ENCODE measurements at places on chromosomes 1 and 21.

DNA sequence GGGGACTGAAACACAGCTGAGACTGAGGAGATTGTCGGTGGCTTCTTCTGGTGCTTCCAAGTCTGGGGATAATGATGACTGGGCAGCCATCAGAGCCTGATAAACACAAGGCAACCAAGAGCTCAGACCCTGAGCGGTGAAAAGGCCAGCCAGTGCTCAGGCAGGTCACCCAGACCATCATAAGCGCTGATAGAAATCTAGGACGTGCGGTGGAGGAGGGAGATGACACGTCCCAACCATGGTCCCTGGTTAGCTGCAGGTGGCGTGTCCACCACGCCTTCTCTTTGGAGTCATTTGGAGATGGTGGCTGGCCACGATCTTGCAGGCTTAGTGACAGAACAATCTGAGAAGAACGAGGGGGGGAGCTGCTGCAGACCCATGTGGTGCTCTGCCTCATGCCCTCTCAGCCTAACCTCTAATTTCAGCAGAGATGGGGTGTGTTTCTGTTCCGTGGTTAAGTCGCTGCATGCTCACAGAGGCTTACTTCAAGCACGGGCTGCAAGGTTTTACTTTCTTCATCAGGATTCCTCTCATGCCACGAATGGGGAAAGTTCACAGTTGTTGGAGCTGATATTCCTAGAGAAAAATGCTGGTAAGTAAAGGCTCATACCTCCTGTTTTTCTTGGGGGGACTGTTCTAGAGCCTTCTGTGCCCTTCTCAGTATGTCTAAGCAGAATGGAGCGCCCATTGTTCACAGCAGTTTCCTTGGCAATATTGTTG lies 17.4 kb upstream of the IGSF5 start:
- no peak for DNase-seq

DNA sequence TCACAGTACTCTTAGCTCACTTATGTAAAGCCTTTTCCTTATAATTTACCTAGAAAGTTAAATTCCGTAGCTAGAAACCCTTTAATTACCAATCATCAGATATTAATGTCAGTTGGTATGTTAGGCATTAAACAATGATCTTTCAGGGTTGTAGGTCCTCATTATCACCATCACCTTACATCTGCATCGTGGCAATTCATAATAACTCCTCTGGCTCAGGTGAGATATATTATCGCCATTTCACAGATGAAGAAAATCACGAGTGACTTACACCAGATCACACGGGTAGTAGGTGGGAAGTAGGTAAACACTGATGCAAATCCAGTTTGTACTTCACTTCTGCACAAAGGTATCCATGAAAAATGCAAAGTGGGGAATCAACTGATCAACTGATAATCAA lies 639 bp downstream of the NUP133 start:
- DNase-seq = no peak

- DNase-seq = no peak
Measured at GRCh38 chr1:89594096-89594740, 38.7 kb upstream of the LRRC8C start.

DNA sequence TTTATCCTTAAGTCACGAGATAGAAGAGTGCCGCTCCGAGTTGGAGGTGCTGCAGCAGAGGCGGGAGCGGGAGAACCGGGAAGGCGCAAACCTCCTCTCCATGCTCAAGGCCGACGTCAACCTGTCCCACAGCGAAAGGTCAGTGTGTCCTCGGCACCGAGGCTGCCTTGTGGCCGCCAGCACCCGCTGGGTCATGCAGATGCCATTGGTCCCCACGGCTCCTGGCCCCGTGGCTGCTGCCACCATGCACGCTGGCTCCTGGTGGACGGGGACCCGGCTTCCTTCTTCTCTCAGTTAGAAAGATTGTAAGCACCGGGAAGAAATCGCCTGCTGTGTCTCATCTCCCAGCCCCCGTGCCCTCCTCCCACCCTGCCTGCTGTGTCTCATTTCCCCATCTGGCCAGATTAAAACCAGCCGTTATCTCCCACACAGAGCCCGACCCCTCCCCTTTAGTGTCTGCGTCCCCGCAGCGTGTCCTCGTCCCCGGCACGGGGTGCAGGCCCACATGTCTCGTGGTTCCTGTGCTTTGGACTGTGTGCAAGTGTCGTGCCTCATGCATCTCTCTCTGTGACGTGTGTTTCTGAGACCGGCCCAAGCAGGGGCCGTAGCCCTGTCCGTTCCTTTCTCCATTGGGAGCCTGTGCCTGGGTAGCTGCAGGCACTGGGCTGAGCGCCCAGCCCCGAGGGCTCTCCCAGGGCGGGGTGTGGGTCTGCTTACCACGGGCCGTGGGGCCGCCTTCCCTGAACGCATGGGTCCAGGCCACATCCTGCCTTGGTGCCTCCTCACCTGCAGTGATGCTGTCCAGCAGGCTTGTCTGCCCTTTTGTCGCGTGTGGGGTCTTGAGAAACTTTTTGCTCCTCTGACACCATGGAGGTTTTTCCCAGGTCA lies 62.1 kb downstream of the PCNT start:
- DNase-seq = peak; percentile 88

- DNase-seq = no peak
Measured at GRCh38 chr1:94883691-94884090, 43.2 kb downstream of the CNN3 start.

- DNase-seq = no peak
Measured at GRCh38 chr1:227397354-227397978, 79.2 kb upstream of the CDC42BPA start.

DNA sequence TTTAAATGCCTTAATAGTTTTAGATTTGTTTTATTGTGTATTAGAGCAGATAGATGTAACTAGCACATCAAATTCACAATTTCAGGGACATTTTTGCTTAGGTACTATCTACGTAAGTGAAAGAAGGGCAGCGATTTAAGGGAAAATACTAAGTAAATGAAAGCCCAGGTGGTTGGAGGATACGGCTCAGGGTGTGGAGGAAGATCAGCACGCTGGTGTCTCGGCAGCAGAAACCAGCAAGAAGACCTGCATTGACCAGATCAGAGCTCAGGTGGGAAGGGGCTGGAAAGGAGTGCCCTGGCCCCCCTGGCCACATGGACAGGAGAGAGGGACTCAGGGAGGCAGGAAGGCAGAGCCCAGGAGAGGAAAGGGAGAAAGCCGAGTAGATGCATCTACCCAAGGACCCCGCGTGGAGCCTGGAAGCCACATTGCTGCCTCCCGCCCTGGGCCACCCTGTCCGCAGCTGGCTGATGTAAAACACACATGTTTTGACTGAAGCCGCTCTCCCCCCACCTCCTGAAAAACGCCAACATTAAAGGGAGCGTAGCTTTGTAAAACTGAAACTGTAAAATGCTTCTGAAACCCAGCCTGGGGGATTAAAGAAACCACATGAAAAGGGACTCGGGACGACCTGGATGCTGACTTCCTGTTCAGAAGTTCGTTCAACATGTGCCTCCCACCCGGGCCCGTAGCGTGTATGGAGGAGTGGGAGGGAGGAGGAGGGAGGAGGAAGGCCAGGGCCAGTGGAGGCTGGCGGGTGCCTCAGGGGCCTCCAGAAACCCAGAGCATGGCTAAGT lies 72.6 kb upstream of the TARDBP start:
- DNase-seq = no peak

- DNase-seq = no peak
Measured at GRCh38 chr1:61807606-61808140, 65.4 kb downstream of the PATJ start.

DNA sequence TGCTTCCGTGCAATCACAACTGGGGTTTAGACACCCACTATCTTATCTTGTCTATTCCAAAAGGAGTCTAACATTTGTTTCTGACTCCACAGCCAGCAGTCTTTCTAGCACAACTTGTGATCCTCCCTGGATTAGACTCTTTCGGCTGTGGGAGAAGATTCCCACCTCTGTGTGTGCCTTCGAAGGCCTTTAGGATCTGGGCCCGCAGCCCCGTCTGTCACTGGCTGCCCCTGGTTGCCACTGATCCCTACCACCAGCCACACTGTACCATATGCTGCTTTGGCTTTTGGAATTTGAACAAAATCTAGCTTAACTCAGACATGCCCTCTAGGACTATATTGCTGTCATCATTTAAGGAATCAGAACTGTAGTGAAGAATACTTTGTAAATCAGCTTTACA lies 18.0 kb downstream of the NTPCR start:
- DNase-seq = no peak

DNA sequence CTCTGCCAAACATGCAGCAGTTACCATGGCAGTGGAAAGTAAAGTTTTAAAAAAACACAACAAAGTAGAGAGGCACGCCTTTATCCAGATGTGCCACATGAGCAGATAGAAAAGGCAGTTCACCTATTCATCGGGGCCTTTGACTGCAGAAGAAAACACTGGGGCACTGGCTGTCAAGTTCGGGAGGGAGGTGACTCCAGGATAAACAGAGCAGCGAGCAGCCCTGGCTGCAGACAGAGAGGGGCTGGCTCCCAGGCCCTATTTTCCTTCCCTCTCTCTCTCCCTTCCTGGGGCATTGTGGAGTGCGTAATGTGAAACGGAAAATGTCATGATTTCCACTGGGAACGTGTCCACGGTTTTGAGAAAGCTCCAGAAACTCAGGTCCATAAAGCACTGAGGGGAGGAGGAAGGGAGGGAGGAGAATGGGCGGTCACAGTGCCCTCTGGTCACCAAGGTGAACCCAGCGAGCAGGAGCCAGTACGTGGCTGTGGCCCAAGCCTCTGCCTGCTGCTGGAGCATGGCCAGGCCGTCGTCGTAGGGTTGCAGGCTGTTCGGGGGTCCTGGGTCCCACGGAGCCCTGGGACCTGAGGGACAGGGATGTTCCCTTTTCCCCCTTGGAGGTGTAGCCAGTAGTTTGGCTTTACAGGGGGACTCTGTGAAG lies 114.7 kb upstream of the IRF2BP2 start:
- DNase-seq = no peak

DNA sequence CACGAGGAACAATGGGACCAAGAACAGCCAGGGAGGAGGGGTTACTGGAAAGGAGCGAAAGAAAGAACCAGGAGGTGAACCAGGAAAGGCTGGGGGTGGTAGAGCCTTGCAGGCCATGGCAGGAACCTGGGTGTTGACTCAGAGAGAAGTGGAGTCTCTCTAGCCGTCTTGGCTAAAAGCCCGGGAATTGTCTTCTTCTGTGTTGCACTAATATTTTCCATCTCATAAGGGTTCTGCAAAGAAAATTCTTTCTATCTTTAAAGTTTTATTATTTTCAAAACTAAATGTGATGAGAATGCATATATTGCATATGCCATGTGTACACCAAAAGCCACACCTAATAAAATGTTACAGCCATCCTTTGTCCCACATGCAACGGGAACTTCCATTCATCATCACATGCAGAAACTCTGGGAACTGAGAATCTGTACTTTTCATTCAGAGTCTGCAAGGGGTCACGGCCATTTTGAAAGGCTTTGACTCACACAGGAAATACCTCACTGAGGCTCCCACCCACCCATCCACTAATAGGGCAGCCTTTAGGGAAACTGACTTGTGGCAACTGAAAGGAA lies 38.0 kb downstream of the ERG start:
- no peak for DNase-seq

GRCh38 chr1:43348809-43349593 lies 9.8 kb upstream of the CDC20 start:
- no peak for DNase-seq

- no peak for DNase-seq
Measured at GRCh38 chr1:211932933-211933254, 102.3 kb upstream of the LPGAT1 start.

GRCh38 chr21:29640080-29640508 lies 299.7 kb downstream of the GRIK1 start:
- DNase-seq = no peak

DNA sequence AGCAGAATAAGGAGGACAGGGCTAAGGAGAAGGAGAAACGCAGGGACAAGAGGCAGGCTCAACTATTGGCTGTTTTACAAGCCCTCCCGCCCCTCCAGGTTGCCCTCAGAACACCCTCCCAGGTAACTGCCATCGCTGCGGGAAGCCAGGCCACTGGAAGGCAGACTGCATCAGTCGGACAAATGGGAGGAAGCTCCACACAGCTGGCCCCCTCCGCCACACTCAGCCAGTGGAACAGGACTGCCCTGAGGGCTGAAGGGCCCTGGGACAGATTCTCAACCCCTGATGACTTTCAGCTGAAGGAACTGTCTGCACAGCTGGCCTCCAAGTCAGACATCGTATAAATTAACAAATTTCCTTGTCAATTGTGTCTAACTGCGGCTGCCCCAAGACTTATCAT lies 21.8 kb downstream of the LRRC3 start:
- no peak for DNase-seq

DNA sequence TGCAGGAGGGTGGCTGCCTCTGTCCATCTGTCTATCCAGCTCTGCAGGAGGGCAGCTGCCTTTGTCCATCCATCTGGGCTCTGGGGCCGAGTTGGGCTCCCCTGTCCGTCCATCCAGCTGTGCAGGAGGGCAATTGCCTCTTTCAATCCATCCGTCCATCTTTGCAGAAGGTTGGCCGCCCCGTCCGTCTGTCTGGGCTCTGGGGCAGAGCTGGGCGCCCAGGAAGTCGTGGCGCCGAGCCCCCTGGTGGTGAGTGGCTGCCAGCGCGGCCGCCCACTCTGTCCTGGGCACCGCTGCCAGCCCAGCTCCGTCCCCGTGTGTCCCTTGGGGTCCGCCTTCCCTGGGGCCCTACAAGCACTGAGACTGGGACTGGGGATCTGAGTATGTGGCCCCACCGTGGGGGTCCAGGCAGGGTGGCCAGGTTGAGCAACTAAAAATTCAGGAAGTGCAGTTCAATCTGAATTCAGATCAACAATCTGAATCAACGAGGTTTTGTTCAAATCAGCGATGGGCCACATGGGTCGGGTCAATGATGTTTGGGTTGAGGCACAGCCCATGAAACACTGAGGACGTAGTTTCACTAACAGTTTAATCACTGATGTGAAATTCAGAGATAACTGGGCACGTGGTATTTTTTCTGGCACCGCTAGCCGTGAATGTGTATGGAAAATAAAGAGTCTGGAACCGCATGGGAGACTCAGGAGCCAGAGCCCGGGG lies 99.1 kb upstream of the ACTRT2 start:
- no peak for DNase-seq

- DNase-seq = no peak
Measured at GRCh38 chr1:200367841-200368534, 41.8 kb downstream of the ZNF281 start.

GRCh38 chr1:7885513-7886404 lies 32.9 kb upstream of the UTS2 start:
- no peak for DNase-seq

- DNase-seq = no peak
Measured at GRCh38 chr1:108551137-108551862, 8.6 kb upstream of the EEIG2 start.

- DNase-seq = peak; percentile 24
Measured at GRCh38 chr1:26277261-26277661, 2.6 kb upstream of the SH3BGRL3 start.

GRCh38 chr1:156741481-156741983 lies 644 bp upstream of the MRPL24 start:
- no peak for DNase-seq

DNA sequence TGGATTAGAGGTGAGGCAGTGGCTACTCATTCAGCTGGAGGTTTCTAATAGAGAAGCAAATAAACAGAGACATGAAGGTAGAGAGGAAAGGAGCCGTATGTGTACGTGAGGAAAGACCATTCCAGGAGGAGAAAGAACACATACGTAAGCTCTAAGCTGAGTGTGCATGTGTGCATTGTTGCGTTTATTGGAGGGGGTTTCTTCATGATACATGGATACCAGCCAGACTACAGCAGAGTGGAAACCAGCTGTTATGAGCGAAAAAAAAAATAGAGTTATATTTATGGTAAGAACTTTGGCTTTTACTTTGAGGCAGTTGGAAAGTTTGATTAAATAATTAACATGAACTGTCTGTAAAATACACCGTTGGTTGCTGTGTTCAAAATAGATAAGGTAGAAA lies 173.4 kb upstream of the RGS18 start:
- DNase-seq = no peak

- DNase-seq = no peak
Measured at GRCh38 chr1:94772845-94773244, 47.3 kb upstream of the SLC44A3 start.

- no peak for DNase-seq
Measured at GRCh38 chr1:193143285-193143684, 21.5 kb downstream of the CDC73 start.
